Effector memory CD4-positive, alpha-beta T cell (primary cell): ENCODE measurements at places on chromosomes 13 and 19.

DNA sequence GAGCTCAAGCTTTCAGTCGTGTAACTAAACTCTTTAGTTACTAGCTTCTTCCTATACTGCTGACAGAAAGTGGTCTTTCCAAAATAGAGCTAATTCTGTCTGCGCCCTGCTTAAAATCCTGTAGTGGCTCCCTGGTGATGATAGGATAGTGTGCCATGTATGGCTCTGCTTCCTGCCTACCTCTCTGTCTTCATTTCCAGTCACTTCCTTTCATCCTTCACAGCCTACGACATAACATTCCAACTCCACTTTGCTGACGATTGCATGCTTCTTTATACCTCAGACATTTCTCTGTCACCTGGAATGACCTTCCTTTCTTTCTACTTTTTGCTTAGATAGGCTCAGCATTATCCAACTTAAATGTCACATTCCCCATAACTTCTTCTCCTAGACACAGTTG, 190.8 kb downstream of the MAB21L1 start:
- DNase-seq, result no peak

DNA sequence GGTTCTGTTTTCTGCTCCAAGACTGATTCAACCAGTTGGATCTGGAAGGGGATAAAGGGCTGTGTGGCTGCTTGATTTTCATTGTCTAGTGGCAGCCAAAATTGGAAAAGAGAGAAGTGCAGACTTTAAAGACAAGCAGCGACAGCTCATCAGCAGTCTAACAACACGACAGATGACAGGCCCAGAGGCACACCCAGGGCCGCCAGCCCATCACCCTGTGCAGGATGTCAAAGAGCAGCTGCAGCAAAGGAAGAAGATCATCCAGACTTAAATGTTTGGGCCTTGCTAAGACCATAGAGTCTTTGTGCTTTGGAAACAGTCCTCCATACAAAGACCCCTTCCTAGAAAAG, 421.0 kb upstream of the KLF12 start:
- no peak for DNase-seq

DNA sequence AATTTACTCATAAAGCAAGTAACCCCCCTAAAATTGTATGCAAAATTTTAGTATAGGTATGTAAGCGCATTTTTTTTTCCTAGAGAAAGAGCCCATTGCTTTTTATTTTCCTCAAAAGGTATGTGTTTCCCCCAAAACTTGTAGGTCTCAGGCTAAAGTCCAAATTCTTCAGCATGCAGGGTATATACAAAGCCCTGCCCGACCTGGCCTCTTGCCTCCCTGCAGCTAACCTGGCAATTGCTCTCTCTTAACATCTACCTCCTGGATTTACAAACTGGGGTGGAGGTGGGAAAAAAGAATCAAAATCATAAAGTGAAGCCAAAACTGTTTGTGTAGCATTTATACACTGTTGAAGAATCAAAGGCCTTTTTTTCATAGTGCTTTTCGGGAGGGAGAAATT, 107.8 kb downstream of the KCNRG start:
- DNase-seq, result no peak

- no peak for DNase-seq
Measured at GRCh38 chr19:33379151-33379829, 5.8 kb downstream of the CEBPG start.

GRCh38 chr13:34993470-34993869, 51.4 kb downstream of the NBEA start:
- DNase-seq, result no peak

- no peak for DNase-seq
Measured at GRCh38 chr13:49353908-49354307, 90.0 kb downstream of the CAB39L start.

DNA sequence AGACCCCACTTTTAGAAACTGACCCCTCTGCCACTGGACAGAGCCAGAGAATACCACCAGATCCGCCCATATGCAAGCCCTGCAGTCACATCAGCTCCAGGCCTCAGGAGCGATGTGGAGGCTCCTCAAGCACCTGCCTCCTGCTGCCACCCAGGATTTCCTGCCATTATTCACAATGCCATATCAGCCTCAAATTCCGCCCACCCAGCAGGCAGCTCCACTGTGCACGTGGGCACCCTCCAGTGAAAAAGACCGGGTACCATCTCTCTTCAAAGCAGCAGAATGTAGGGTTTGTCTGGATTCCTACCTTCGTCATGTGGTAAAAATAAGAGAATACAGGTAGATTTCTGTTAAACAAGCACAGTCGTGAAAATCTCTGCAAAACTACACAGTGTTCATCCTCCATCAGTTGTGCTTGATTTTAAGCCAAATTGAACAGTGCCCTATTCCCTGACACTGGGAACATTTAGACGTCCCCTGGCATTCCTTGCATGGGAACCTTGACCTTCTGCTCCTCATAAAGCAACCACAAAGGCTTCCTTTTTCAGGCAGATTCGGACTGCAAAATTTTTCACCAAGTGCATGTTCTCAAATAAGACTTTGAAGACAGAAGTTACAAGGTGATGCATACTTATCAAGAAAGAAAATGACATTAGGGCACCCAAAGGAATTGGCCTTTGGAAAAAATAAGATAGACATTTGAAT, 56.4 kb downstream of the FAM124A start:
- no peak for DNase-seq

- no peak for DNase-seq
Measured at GRCh38 chr13:110448230-110448629, 113.3 kb downstream of the RAB20 start.

GRCh38 chr13:27289011-27289665, 18.5 kb downstream of the RASL11A start:
- no peak for DNase-seq

- DNase-seq, result no peak
Measured at GRCh38 chr19:51024924-51025323, 1.5 kb downstream of the KLK11 start.

DNA sequence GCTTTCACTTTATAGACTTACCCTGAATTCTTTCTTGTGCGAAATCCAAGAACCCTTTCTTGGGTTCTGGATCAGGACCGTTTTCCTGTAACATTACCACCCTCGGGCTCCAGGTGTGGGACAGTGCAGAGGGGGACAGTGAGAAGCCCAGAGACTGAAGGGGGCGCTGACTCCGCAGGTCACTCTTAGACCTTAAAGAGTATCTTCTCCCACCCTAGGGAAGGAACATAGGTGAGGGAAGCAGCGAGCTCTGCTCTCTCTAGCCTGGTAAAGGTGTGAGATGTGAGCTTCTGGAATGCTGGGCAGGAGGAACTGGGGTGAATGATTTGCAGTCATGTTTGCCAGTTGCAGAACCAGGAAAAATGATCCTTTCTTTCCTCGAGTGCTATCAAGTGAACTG, 80.8 kb upstream of the ZNF507 start:
- DNase-seq, result no peak

- DNase-seq, result peak; percentile 73
Measured at GRCh38 chr19:45076029-45076850, at the start of gene ZNF296. TSS of gene ZNF296 (minus strand) at chr19:45076478. CDS start at chr19:45076373, 105 bp downstream.

DNA sequence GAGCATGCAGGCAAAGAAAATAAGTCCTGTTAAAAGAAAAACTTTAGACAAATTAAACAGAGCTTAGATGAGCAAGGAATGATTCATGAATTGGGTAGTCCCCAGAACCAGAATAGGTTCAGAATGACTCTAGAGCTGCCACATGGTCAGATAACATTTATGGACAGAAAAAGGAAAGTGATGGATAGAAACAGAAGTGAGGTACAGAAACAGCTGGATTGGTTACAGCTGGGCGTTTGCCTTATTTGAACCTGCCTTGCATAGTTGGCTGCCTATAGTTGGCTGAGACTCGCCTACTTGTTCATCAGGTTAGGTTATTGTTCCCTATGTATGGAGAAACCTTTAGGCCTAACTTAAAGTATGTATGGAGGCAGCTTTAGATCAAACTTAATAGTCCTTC, 35.4 kb downstream of the WDFY2 start:
- DNase-seq, result no peak
